ENCODE measurements at places on chromosomes 7 and 10.
A peak's percentile ranks its signal among the peaks of the same experiment; 100 is the strongest.

DNA sequence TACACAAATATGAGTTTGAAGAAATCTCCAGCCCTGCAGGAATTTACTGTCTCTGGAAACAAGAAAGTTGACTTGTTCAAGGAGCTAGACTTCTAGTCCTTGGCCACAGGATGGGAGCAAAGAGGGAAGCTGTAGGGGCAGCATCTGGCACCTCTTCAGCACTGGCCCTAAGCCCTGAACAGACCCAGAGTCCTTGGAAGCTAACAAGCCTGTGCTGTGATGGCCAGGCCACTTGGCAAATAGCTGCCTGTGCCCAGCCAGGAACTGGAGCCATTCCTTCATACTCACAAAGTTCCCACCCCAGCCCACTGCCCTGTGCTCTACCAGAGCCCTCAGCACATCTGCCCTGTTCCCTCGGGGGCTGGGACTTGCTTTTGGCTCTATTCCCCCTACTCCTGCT lies 9.4 kb upstream of the COL13A1 start:
- DNase-seq: no peak

DNA sequence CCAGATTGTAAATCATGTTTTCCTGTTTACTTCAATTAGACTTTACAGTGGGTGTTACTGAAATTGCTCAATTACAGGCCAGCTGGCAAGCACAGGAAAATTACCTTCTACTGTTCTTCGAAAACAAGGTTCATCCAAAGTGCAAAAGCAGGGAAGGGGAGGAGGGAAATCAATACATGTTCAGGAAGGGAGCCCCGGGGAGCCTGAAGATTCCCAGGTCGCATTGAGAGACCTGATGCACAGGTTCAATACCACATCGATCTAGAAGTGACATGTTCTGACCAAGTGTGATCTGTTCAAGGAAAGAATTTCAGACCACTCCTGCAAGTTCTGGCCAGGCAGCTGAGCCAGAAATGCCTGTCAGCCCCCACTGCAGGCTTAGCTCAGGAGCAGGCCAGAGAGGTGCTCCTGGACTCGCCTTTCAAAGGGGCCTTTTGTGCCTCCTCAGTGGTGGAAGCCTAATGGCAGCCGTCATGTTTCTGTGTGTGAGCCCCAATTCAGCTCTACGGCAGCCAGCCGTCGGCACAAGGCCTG lies 35.9 kb downstream of the FAM53B start:
- no peak for DNase-seq

DNA sequence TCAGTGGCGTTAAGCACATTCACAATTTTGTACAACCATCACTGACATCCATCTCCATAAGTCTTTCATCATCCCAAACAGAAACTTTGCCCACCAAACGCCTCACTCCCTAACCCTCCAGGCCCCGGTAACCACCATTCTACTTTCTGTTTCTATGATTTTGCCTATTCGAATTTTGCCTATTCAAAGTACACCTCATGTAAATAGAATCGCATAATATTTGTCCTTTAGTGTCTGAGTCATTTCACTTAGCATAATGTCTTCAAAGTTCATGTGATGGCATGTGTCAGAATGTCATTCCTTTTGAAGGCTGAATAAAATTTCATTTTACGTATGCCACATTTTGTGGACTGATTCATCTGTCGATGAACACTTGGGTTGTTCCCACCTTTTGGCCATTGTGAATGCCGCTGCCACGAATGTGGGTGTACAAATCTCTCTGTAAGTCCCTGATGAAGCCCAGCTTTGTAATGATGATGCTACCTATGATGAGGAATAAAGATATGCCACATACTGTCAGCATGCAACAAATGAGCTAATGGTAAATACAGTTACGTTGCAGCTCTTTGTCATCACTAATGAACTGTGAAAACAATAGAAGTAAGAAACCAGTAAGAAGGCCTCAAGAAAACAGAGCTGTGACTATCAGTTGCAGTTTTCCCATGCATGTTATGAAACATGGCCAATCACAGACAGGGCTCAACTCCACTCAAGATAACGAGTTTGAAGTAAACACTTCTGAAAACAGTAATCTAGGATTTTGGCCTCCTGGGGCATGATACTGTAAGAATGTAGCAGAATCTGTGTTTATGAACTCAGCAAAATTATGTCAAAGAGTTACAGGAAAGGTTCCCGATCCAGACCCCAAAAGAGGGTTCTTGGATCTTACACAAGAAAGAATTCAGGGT lies 120.0 kb downstream of the ADAM12 start:
- no peak for DNase-seq

GRCh38 chr7:36985866-36986400 lies 261.6 kb upstream of the AOAH start:
- DNase-seq: peak; percentile 60

DNA sequence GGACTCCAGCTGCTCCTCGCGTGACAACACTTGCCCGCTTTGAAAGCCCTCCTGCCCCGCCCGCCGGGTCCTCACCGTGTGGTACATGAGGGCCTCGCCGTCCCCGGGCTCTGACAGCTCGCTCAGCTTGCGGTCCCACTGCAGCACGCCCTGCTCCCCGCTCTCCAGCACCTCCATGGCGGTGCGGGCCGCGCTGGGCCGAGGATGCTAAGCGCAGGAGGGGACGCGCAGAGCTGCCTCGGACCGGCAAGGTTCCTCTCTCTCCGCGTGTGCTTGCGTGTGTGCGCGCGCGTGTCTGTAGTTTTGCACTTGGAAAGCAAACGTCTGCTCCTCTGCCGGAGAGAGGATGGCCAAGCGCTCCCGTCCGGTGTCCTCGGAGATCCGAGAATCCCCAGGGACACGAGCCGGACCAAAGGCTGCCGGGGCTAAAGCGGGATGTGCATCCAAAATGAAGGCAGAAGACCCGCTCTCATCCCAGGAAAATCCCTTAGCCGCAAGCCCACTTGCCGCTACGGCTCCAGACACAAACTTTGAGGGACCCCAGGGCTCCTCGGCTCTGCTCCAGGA lies at the start of gene CREB3L2:
TSS of gene CREB3L2 (minus strand) at position 558 of the 567 bp plus-strand sequence. CDS start at position 177, 381 bp downstream.
- DNase-seq: peak; percentile 74

- DNase-seq: no peak
Measured at GRCh38 chr10:78504181-78504580, 470.5 kb downstream of the RPS24 start.

- DNase-seq: no peak
Measured at GRCh38 chr10:130361351-130362105, 225.3 kb downstream of the GLRX3 start.

- DNase-seq: no peak
Measured at GRCh38 chr7:154425271-154425670, 373.1 kb downstream of the DPP6 start.

GRCh38 chr7:125599387-125599786 lies 669.8 kb upstream of the POT1 start:
- DNase-seq: no peak

DNA sequence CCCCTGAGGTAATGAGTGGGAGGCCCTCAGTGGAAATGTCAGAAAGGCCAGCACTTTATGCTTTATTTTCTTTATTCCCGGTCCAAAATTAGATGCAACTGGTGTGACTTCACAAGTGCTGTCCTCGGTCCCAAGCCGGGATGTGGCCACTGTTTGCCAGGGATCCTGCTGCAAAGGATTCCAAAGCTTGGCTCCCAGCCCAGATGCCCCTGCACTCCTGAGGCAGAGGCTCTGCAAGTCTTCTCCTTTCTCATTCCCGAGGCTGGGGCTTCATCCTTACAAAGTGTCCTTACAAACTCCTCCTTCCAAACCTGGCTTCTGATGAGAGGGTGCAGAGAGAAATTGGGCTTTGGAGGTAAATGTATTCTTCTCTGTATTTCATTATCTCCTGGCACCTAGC lies 544.3 kb upstream of the DPP6 start:
- no peak for DNase-seq

GRCh38 chr7:4272141-4272540 lies 410.0 kb upstream of the FOXK1 start:
- DNase-seq: no peak

- DNase-seq: no peak
Measured at GRCh38 chr7:95863-96260, 96.5 kb upstream of the FAM20C start.

DNA sequence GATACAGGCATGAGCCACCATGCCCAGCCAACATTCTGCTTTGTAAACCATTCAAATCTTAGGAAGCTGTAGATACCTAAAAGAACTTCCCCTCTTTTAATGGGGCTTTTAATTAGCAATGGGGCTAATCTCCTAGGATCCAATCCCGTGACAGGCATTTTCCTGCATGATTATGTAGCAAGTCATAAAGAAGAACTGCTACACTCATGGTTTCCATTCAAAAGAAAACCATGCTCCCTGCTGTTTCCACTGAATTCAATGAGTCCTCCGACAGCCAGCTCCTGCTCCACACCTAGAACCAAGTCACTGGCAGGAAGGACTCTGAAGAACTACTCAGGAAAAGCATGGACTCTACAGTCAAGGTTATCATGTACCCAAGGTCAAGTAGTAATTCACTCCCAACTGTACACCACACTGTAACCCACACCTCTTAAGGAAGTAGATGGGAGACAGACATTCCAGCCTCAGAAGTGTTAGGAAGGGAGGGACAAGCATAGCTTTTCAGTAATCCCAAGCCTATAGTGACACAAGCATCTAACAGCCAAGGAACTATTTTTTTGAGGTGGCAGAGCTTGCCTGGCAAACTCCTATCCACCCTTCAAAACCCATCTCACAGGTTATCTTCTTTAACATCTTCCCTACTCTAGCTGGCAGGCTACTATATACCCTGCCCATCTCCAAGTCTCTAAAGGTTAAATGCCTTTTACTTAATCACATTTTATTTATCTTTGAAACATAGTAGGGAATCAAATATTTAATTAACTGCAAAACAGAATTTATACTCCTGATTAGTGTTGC lies 47.5 kb downstream of the CTBP2 start:
- no peak for DNase-seq

DNA sequence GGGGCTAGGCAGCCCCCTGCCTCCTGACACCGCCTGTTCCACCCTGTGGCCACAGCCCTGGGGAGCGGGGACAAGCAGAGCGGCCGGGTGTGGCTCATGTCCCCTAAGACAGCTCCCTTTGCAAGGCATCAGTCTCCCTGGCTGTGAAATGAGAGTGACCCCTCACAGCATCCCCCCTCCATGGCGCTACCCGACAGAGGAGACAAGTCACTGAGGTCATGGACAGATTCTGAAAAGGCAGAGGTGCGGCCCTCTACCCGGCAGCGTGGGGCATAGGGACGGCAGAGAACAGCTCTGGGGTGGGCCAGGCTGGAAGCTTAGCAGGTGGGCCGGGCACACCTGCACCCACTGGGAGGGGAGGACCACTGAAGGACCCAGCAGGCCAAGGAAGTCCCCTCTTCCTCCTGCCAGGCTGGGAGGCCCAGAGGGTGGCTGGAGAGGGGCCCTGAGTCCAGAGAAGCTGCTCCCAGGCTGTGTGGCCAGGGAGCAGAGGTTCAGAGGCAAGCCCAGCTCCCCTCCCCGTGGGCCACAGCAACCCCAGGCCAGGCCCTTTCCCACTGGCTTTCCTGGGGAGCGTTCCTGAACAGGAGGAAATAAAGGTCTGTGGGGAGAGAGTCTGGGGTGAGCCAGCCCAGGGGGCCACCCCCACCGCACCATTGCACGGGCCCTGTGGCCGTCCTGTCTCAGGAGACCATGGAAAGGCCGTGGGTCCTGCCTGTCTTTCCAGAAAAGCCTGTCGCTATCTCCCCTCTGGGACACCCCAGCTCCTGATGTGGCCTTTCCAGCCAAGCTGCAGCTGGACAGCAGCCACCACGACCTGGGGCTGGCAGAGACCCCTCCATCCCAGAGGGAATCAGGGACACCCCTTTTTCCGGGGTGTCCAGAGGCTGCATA lies 1.7 kb downstream of the ADAP1 start:
- no peak for DNase-seq

DNA sequence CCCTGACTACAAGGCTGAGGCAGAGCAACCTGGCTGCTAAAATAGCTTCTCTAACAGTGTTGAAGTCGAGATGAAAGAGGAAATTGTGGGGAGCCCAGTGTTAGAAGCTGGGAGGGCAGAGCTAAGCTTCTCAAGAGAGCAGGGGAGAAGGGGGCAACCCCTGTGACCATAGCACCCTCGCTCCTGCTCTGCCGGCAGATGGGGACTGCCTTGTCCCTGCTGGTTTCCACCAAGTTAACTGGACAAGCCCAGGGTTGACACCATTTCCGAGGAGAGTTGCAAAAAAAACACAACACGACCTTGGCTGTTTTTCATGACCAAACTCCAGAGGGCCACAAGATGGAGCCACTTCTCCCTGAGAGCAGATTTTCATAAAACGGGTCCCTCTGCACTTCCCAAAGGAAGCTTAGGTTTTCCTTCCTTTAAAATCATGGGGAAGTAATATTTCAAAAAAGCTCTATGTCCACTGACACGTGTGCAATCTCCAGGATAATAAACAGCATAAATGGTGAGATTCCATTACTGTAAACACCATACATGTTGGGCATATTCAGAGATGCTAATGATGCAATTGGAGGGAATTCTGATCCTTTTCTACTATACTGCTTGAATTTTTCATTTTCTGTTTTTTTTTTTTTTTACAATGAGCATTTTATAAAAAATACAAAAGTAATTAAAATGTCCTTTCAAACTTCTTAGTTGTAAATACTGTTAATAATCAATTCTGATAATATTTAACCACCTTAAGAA lies 140.4 kb downstream of the PIP4K2A start:
- DNase-seq: no peak

DNA sequence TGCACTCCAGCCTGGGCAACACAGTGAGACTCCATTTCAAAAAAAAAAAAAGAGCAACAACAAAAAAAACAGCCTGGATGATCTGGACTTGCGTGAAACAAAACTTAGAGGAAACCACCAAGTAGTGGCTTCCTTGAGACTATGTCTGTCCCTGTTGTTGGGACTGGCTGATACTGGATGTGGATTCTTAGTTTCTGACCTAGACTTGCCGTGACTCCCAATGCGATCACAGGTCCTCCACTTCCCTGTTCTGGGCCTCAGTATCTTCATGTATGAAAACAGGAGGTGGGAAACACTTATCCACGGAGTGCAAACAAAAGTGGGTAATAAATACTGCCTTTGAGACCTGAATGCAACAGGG lies 125.7 kb downstream of the PRPF18 start:
- DNase-seq: no peak

- DNase-seq: no peak
Measured at GRCh38 chr7:157693521-157694375, 356.9 kb downstream of the DNAJB6 start.

GRCh38 chr10:35765066-35765527 lies 123.0 kb upstream of the FZD8 start:
- DNase-seq: no peak

Measured in occipital lobe (tissue), 3 donors.